GM10248 (cell line): ENCODE measurements at places on chromosomes 2 and 18.

- no peak for DNase-seq
Observed at GRCh38 chr2:237629188-237629534, 1.8 kb downstream of the LRRFIP1 start.

- DNase-seq: no peak
Observed at GRCh38 chr2:239169311-239170048, 231.3 kb downstream of the HDAC4 start.

- peak; percentile 69 for DNase-seq
Observed at GRCh38 chr18:63073481-63073880, 246.1 kb downstream of the BCL2 start.

DNA sequence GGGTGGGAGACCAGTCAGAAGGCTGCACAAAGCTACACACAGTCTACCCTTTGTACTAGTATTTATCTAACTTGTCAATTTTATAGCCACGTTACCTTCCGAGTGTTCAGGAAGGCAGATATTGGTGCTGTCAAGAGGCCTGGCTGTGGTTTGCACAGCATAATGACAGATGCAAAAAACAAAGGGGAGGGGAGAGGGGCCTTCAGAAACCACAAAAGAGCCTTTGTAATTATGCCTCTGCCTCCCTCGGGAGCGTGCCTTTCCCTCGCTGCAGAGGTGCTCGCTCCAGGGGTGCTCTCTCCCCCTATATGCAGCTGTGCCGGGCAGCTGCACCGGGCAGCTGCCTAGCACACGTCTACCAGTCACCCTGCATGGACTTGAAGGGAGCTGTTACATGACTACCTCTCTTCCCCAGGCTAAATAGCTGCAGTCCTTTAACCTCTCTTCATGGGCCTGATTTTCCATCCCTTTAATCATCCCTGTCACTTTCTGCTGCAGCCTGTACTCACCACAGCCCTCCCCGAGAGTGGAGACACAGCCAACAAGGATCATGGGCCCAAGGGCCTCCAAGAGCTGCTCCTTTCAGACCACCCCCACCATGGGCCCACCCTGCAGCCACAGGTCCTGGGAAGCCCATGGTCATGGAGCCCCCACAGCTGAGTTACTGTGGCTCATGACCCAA lies 168.4 kb upstream of the PKDCC start:
- no peak for DNase-seq

- DNase-seq: no peak
Observed at GRCh38 chr2:235851828-235852525, 316.2 kb downstream of the GBX2 start.

- no peak for DNase-seq
Observed at GRCh38 chr18:41449612-41450011, 505.4 kb upstream of the PIK3C3 start.

- no peak for DNase-seq
Observed at GRCh38 chr2:236073867-236074655, 94.1 kb downstream of the GBX2 start.

- DNase-seq: no peak
Observed at GRCh38 chr2:56763683-56764082, 579.9 kb downstream of the CCDC85A start.

DNA sequence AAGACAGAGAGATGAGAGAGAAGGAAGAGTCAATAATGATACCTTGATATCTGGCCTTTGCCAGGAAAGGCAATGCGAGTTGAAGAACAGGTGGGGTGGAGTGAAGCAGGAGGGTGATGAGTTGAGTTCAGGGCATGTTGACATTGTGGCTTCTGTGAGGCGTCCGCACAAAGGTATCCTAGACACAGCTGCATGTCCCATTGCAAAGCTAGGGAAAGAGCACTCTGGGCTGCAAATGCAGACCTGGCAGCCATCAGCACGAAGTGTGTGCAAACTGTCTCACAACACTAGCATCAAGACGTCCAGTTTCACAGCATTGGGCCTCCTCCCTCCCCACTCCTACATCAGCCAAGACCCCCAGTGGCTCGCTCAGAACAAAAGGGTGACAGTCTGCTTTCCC lies 36.1 kb downstream of the TEX51 start:
- DNase-seq: peak; percentile 10

DNA sequence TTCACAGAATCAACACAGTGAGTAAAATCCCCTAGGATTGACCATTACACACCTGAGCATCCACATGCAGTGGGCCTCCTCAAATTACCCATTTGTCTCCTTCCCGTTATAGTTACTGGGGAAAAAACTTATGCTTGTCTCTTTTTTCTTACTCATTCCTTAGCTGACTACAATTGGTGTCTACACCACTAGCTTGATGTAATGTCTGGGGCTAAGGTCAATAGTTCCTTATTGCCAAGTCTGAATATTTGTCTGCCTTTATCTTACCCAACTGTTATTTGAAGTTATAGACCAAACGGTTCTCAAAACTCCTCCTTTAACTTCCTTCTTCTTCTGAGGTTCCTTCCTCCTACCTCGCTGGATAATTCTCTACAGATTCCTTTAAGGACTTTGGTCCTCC lies 41.9 kb upstream of the TMEM17 start:
- no peak for DNase-seq

DNA sequence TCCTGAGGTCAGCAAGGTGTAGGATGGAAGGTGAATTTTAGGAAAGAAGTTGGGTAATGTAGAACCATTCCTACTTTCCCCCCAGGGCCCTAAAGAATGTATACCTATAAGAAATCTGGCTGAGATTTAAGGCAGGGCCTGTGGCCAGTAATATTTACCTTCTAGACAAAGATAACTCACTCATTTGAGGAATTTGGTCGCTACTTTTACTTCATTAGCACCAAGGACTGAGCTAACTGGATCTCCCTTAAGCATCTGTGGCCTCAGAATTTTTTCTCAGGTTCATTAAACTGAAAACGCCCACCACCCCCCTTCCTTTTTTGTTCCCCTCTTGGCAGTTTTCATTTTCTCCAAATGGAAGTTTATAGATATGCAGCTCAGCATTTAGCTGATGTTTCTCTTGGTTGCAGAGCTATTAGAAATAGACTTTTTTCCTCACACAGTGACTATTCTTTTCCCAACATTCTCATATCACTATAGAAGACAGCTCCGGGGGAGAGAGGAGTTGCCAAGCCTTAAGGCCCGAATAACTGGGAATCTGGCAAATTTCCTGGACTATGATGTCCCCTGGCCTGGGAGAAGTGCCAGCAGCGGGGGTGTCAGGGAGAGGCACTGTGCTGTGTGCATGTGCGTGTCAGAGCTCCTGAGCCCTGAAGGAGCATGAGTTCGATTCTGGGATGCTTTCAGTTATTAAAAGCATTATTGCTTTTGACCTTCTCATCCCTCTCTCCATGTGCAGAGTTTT lies 310.9 kb downstream of the PRKCE start:
- no peak for DNase-seq

DNA sequence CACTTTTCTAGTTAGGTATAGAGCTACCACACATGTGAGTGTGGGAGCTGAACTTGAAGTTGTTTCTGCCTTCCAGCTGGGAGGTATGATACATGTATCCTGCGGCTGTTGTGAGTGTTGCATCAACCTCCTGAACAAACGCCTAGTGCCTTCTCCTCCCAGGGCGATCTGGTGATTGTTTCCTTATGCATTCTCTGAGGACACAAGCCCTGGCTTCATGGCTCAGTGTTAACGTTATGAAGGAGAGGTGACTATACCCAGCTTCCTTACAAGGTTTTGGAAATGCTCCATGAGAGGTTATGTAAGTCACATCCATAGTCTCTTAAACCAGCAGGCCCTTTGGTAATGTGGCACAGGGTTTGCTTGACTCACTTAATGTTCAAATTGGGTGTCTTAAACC lies 64.9 kb downstream of the SPRED2 start:
- no peak for DNase-seq

DNA sequence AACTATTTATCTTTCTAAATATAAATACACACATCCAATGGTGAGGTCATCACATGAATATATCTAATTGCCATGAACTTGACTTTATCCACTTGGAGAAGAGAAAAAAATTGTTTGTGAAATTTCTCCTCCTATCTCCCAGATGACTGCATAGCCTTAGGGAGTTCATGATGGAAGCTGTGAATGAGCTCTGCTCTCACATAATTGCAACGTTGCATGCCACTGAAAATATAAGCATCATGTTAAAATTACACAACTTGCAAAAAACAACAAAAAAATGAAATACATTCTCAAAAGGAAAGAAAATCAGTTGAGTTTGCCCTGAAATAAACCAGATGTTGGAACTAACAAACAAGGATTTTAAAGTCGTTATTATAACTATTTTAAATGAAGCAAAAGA lies 50.6 kb upstream of the OSR1 start:
- DNase-seq: no peak

GRCh38 chr2:41026613-41027012 lies 574.7 kb upstream of the SLC8A1 start:
- no peak for DNase-seq

DNA sequence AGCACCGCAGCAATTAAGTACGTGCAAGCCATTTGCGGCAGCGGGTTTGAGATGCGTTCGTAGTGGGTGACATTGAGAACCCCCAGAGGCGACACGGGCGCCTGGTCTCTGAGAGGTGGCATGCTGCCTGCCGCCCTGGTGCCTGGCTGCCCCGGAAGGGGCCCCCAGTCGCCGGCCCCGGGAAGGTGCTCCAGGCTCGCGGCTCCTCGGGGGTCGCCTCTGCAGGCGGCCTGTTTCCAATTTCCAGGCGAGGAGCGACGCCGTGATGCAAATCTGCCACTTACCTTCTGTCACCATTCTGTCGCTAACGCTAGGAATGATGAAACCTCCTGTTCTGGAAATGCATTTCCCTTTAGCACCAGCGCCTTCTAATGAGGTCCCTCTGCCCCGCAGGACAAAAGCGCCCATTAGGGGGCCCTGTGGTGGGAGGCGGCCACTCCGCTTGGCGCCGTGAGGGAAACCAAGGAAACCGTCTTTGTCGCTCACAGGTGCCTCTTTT lies 13.0 kb downstream of the KIF5C start:
- no peak for DNase-seq

DNA sequence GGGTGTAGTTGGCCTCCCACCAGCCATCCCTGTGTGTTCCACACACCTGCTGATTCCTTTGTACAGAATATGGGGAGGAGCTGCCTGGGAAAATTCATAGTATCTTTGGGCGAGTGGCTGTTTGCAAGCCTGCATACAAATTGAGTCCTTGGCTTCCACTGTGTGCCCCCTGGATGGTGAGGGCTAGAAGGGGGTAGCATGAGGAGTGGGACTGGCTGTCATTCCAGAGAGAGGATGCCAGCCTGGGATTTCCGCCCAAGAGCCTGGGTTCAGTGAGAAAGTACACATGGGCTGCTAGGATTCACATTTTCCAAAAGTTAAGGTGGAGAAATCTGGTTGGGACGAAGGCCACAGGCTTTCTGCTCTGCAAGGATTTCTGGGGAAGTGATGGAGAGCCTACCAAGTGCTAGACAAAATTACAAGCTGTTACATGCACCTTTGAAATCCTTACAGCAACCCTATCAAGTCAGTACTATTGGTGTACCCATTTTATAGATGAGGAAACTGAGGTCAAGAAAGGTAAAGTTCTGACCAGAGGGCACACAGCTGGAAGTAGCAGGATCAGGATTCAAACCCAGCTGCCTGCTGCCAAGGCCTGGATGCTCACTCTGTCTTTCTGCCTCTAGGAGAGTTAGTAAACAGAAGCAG lies 606 bp upstream of the TOGARAM2 start:
- DNase-seq: no peak

- no peak for DNase-seq
Observed at GRCh38 chr2:66563473-66563872, 128.5 kb downstream of the MEIS1 start.

GRCh38 chr2:128608921-128609880 lies 290.5 kb upstream of the HS6ST1 start:
- no peak for DNase-seq

- no peak for DNase-seq
Observed at GRCh38 chr2:207643892-207644291, 18.7 kb upstream of the METTL21A start.

DNA sequence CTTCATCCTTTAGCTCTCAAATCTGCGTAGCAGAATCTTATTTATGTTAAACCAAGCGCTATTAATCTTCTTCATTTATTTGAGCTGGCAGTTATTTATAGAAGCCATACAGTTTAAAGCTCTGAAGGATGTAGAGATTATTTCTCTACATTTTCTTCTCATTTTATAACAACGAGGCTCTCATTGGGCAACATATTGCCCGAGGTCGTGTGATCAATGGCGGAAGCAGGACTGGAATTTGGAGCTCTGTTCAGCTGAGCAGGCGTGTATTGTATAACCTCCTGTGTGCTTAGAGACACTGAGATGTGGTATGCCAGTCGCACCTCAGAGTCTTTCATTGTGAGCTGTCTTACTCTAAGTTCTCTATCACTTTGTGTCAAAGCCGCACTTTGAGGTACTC lies 17.5 kb upstream of the DRC1 start:
- no peak for DNase-seq

DNA sequence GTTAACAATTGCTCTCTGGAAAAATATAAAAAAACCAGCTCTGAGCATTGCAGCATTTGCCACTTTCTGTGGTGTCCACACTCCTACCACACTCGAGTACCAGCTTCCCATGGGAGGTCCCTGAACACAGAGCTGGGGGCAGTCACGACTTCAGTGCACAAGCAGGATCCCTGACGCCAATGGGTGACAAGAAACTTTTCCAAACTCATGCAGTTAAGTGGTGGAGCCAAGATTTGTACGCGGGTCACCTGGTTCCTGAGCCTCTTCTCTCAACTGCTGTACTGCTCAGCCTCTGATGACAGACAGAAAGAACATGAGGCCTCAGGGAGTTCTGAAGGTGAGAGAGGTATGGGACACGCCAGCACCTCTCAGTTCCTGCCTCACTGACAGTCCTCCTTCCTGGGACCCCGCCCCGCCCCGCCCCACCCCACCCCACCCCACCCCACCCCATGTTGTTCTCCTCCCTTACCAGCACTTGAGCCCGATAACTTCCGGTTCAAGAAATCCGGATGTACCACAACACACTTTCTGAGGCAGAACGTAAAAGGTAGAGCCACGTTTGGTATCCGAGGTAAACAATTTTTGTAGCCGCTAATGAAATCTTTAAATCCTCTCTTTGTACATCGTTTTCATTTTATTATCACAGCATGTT lies 287.6 kb downstream of the MYCN start:
- DNase-seq: no peak

DNA sequence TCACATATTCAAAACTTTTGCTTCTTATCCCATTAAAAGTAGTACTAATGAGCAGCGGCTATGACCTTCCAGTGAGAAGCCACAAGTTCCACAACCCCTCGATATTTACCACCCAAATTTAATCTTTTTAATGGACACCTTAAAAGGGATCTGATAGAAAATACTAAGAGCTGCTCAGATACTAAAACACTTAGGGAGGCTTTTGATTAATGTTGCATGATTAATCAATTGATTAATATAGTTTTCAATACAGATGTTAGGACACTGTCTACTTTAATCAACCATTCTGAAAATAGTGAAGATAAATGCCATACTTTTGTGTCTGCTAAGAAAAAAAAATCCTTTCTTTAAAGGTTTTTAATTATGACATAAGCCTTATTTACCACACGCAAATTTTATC lies 1312.8 kb upstream of the ACVR2A start:
- no peak for DNase-seq

- DNase-seq: no peak
Observed at GRCh38 chr2:15448250-15448839, 112.8 kb downstream of the NBAS start.

DNA sequence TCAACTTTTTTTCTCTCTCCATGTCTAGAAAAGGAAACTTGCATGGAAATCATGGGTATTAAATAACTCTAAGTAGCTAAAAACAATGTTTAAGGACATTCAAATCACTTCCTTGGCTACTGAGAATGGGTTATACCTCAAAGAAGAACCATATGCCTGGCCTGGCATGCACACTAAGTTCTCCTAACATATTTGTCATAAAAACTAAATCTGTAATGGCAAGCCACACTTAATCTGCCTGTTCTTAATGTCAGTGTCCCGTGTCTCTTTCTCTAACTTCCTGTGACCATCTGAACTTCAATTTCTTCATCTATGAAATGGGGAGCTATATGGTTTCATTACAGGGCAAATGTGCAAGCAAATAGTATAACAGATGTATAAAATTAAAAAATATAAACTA lies 11.1 kb downstream of the PDE1A start:
- DNase-seq: no peak
